8988T (cell line): ENCODE measurements at places on chromosomes 5 and 9.

- no peak for DNase-seq
Observed at GRCh38 chr5:14479143-14479696, 102.4 kb upstream of the OTULINL start.

GRCh38 chr9:132539096-132539495 lies 43.3 kb upstream of the BARHL1 start:
- DNase-seq, result no peak

DNA sequence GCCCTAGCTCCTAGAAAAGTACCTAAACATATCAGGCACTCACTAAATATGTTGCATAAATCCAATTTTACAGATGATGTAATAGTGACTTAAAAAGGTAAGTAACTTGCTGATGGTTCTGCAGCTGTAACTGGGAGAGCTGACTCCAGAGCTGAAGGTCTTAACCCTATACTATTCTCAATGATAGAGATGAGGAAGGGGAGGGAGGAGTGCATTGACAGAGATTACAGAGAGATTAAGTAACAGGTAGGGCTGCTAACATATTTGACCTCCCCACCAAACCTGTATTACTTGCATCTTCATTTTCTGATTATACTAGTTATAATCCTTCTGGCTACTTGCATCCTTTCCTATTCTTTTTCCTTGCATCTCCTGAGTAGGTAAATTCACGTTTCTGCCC lies 255.4 kb upstream of the EFNA5 start:
- DNase-seq, result no peak

GRCh38 chr5:14464096-14464495 lies 117.5 kb upstream of the OTULINL start:
- DNase-seq, result no peak

DNA sequence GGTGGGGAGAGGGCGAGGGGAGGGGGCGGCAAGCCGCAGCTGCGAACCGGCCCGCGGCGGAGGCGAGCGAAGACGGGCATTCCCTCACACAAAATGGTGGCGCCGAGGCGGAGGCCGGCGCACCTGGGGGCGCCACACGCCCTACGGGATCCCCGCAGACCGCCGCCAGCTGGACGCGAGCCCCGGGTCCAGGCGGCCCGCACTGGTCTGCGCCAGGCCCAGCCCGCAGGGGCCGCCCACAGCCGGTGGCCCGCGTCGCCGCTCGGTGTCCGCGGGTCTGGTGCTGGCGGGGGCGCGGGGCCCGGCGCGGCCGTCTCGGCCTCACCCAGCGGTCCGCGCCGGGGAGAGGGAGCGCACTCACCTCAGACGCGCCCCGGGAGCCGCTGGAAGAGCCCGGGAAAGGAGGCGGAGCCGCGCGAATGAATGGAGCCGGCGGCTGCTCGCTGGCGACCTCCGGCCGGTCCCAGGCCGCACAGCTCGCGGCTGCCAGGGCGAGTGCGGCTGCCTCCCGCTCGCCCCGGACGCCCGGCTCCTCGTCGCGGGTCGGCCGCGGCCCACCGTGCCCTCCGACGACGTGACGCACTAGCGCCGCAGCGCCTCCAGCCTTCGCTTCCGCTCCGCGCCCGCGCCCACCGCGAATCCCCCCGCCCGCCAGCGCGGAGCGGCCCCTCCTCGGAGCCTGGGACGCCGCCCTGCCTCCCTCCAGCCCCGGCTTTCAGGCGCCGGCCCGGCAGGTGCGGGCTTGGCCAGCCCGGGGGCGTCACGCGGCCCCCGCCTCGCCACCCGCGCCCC lies at the start of gene FAM169A:
Gene FAM169A, minus strand, starts transcription at position 584 of the 792 bp plus-strand sequence. CDS start 24,711 bp downstream, outside the sequence.
- DNase-seq, result peak; percentile 46

- peak; percentile 24 for DNase-seq
Observed at GRCh38 chr9:121499177-121499426, 542 bp downstream of the GGTA1 start.

DNA sequence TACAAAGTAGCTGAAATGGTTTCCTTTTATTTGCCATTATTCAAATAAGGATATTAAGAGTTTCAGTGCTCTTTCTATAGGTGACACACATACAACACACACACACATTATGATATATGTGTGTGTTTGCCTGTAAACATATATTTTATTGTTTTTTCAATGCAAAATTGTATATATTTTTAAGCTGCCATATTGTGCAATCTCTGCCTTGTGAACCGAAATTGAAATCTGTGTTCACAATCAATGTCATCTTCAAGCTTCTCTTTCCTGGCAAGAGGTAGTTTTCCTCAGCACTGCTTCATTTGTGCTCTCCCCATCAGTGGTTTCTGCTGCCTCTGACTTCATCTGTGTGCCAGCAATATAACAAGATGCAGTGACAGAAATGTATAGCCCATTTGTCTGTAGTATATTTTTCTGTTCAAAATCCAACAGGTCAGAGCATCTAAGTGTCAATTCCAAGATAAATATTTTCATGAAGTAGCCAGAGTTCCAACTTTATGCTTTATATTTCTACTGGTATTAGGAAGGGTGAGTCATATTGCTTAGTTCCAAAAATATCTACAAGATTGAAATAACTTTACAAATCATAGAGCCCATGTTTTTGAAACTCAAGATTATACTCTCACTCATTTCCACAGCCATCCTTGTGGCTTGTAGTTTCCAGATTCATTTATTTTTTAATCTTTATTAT lies 1704.8 kb upstream of the CDH9 start:
- DNase-seq, result no peak

DNA sequence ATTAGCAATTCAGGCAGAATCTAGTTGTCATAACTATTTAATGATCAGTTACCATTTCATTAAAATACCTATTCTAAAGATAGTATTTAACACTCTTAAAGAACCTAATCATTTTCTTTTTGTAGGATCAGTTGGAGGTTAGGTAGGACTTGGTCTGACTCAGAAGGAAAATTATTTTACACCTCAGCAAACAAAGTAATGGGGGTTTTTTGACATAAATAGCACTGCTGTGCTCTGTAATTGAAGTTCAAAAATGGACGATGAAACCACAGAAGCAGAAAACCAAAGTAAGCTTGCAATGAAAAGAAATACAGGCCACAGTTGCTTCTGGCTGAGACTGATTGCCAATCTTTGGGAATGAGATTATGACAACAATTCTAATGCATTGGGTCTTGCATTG lies 187.0 kb upstream of the TRPM3 start:
- no peak for DNase-seq

GRCh38 chr9:126621919-126622735 lies 8.4 kb downstream of the LMX1B start:
- peak; percentile 29 for DNase-seq
